Mucosa of descending colon (tissue), 3 donors: ENCODE measurements at places on chromosomes 2 and 18. TPM values are rescaled to one million over a fixed set of nuclear protein-coding genes. Genes with fewer than 3 reads are reported as not detected.

DNA sequence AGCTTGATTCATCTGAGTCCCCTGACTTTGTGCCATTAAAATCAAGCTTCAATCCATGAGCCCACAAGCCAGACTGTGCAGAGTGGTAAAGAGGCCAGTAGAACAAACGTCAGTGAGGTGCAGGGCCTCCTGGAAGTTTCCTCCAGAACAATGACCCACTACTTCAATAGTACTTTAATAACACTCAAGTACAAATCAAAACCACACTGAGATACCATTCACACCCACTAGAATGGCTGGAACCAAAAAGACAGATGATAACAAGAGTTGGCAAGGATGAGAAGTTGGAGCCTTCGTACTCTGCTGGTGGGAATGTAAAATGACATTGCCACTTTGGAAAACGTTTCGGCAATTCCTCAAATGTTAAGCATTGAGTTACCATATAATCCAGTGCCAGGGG, 181.1 kb downstream of the TMEM163 start:
- DNase-seq = no peak

- no peak for DNase-seq
Observed at GRCh38 chr2:148619560-148620195, 24.9 kb upstream of the EPC2 start.

GRCh38 chr2:181810823-181811695, 80.5 kb upstream of the ITPRID2 start:
- DNase-seq = peak; percentile 27

- DNase-seq = no peak
Observed at GRCh38 chr2:158477202-158477601, 20.4 kb downstream of the PKP4 start.

- no peak for DNase-seq
Observed at GRCh38 chr2:79005216-79005615, 20.3 kb upstream of the REG3G start.

DNA sequence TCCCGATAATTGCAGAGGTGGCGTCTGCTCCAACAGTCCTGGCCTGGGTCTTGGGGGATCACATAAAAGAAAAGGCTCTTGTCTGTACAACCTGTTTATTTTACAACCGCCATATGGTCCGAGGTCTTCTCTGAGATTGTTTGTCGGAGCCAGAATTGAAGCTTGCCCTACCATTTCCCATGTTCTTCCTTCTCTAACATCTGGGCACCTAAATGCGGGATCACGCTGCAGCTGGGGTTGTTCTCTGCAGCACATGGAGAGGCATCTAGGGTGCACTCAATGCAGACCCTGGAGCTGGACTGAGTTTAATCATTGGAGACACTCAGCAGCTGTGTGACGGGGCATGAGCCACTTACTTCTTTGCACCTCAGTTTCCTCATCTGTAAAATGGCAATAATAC, 107.7 kb downstream of the ACKR3 start:
- no peak for DNase-seq

DNA sequence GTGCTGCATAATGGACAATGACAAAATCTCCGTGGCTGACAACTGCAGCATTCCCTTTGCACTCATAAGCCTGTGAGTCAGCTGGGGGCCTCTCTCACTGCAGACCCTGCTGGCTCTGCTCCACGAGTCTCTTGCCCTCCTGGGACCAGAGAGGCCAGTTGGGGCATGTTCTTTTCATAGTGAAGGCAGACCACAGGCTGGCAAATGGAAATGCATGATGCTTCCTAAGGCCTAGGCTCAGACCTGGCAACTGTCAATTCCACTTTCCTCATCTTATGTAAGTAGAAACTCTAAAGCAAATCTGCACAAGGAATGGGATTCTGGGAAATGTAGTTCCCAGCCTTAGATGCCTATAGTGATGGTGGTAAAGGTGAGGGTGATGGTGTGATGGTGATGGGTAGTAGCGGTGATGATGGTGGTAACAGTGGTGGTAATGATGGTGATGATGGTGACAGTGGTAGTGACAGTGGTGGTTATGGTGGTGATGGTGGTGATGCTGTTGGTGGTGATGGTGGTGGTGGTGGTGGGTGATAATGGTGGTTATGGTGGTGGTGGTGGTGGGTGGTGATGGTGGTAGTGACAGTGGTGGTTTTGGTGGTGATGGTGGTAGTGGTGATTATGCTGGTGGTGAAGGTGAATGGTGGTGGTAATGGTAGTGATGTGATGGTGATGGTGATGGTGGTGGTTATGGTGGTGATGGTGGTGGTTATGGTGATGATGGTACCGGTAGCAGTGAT, 185.8 kb upstream of the ARL4C start:
- no peak for DNase-seq

GRCh38 chr2:218908721-218909619, 28.3 kb downstream of the WNT10A start:
- DNase-seq = peak; percentile 94

DNA sequence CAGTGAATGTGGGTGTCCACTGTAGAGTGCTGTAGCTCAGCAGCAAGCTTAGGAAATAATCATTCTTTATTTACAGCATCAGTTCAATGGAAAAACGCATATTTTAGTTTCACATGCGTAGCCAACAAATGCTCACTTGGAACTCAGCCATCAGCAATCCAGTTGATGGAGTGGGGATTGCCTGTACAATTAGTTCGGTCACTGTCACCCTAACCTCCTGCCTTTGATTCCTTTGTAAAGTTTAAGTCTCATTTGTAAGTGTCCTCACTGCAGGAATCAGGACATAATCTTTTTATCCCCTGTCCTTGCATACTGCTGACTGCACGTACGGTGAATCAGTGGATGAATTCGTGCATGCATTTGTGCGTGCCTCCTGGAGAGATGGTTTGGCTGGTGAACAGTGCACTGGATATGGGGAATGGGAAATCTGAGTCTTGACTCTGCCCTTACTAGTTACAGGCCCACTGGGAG, 55.9 kb downstream of the RAB31 start:
- DNase-seq = no peak

The SERPINB11 gene
- not detected for total RNA-seq

GRCh38 chr2:69625078-69625795, 18.3 kb downstream of the AAK1 start:
- no peak for DNase-seq

DNA sequence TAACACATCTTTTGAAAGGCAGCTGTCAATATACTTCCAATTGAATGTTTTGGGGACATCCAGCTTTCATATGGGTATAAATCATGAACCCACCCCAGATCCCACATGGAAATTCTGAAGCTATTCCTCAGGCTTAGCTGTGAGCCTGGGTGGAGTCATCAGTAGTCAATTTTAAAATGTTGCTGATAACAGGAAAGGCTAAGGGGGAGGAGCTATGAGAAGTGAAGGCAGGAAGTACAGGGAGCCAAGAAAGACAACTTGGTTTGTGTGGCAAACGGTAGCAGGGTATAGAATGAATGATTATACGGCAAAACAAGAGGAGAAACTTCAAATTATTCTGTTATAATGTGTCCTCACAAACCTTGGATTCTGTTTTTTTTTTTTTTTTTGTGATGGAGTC, 108.6 kb downstream of the QPCT start:
- DNase-seq = no peak

GRCh38 chr2:95345081-95345562, 48.0 kb downstream of the KCNIP3 start:
- DNase-seq = no peak

The GAREM1 gene
- 29.0 TPM for total RNA-seq

The ABCA12 gene
- total RNA-seq = not detected

- DNase-seq = peak; percentile 11
Observed at GRCh38 chr2:171957061-171957460, 34.8 kb downstream of the HAT1 start.

DNA sequence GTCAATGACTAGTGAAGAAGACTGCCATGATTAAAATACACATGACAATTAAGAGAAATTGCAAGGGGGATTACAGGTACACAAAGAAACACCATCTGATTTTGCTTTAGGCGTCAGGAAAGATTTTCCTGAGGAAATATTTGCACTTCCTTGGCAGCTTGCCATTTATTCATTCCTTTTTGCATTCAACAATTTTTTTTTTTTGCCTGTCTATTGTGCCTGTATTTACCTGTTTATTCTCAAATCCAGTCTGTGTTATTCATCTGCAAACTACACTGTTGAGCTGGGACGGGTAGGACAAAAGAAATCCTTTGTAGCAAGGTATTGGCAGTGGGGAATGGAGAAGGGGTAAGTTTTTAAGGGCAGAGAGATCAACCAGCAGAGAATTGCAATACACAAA, 31.8 kb downstream of the SMAD2 start:
- DNase-seq = no peak

- no peak for DNase-seq
Observed at GRCh38 chr2:136238286-136239078, 120.5 kb upstream of the CXCR4 start.

The IL1RL1 gene
- total RNA-seq = 7.1 TPM
